ENCODE measurements at places on chromosomes 12 and 14.

- no peak for DNase-seq
Measured at GRCh38 chr14:95535226-95536021, 574 bp downstream of the GLRX5 start.

DNA sequence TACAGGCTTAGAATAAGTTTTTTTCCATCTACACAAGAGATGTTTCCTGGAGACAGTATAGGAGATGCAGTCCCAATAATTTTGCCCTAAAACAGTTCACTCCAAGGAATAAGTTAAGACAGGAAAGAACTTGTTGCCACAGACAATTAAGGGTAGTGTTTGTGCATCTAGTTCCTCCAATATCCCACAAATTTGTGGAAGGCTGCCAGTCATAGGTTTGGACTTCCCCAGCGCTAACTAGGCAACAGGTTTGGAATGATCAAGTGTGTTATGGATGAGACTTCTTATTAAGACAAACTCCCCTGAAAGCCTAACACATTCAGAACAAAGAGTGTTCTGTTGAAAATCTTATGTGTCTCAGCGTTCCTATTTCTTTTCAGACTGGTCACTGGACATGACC lies 611.0 kb downstream of the CCER1 start:
- DNase-seq, result no peak

- DNase-seq, result no peak
Measured at GRCh38 chr12:92047393-92047826, 98.2 kb downstream of the BTG1 start.

- no peak for DNase-seq
Measured at GRCh38 chr12:57185906-57186508, 30.6 kb upstream of the NXPH4 start.
